ENCODE measurements at places on chromosomes 13 and 19.

DNA sequence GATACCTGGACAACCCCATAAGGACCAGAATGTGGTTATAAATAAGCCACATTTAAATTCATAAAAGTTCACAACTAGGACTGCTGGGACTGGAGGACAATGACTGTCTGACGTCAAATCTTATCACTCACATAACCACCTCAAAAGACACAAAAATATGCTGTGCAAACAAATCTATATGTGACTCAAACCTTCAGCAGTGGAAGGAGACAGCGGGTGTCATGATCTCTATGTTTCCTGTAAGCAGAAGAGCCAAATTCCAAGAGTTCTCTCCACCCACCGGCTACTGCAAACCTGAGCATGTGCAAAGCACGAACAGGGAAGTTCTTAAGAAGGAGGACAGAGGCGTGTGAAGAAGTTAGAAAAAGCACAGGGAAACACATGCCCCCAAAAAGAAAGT is 113.2 kb downstream of the MYCBP2 start:
- H3K27me3 ChIP-seq: no peaks in the 10 kb centered on the region
- no peak overlapping the region for H3K4me3 ChIP-seq
- H3K27ac ChIP-seq: peak overlapping the region; percentile 48

DNA sequence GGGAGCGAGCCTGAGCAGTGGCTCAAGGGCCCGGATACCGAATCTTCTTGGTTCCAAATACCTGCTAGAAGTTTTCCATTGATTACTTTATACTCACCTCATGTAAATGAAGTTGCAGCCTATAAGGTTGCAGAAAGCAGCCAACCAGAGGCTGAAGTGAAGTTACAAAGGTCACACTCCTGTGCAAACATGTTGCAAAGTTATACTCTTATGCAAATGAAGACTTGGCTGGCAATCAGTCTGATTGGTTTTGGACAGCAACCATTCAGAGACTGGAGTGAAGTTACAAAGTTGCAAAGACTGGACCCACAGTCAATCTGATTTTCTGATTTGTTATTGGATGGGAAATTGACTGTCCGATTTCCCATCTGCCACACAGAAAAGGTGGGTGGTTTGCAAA is 152.5 kb downstream of the GGACT start:
- no peak for DNase-seq
- H3K4me3 ChIP-seq: no peak overlapping the region
- no peaks in the 10 kb centered on the region for H3K27me3 ChIP-seq
- no peak overlapping the region for H3K27ac ChIP-seq
- H3K4me1 ChIP-seq: peaks cover 11% of the 10 kb centered on the region
- H3K36me3 ChIP-seq: peaks cover 19% of the 10 kb centered on the region

- H3K27ac ChIP-seq: no peak overlapping the region
- peaks cover 11% of the 10 kb centered on the region for H3K27me3 ChIP-seq
- peaks cover 4% of the 10 kb centered on the region for H3K36me3 ChIP-seq
These were observed 25.6 kb upstream of the ZNF91 start for GRCh38 chr19:23420824-23421223.

DNA sequence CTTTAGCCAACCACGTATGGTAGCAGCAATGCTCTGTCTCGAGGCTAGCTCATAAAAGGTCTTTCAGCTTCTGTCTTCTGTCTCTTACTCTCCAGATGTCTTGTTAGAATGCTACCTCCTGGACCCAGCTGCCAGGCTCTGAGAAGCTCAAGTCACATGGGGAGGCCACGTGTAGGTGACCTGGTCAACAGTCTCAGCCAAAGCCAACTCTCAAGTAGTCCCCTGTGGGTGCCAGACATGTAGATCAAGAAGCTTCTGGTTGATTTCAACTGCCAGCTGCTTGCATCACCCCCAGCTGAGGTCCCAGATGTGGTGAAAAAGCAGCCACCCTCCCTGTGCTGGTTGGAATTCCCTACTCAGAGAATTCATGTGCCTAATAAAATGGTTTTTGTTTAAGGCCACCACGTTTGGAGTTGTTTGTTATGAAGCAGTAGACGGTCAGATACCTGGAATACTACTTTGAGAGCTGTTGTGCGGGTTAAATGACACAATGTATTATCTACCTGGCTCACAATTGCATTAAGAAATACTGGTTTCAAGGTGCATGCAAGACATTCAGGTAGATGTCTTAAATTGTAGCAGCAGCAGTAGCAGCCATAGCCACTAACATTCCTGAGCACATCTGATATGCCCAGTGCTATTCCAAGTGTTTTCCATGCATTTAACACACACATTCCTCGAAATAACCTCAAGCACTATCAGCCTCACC is 131.0 kb upstream of the RFC3 start:
- no peaks in the 10 kb centered on the region for H3K27me3 ChIP-seq
- H3K4me3 ChIP-seq: no peak overlapping the region
- no peak overlapping the region for H3K27ac ChIP-seq
- DNase-seq: no peak
- H3K36me3 ChIP-seq: no peaks in the 10 kb centered on the region

DNA sequence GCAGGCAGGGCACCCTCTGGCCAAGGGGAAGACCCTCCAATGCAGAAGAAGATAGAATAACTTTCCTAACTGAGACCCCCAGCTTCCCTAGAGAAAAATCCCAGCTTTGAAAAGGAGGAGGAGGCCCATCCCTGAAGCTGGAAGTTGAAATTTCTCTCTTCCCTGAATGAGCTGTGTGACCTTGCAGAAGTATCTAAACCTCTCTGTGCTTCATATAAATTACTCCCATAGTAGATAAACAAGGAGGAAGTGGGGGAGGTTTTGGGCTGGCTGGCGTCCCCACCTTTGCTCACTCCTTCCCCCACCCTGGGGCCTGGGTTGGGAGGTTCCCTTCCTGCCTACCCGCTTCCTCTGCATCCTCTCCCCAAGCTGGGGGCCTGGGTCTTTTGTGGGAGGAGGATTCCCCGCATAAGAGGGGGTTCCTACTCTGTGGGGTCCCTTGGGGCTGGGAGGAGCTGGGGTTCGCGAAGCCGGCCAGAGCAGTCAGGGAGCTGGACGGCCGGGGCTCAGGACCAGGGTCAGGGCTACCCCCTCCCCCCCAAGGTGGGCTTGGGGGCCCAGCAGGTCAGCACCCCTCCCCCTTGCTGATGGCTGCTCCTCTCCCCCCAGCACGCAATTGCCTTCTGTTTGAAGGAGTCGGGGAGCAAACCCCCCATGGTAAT is 11.7 kb downstream of the CAMSAP3 start:
- no peaks in the 10 kb centered on the region for H3K4me1 ChIP-seq
- H3K27ac ChIP-seq: no peak overlapping the region
- peaks cover 3% of the 10 kb centered on the region for H3K27me3 ChIP-seq

GRCh38 chr13:23509781-23510543 is 60.2 kb upstream of the TNFRSF19 start:
- H3K4me3 ChIP-seq: no peak overlapping the region
- H3K27ac ChIP-seq: no peak overlapping the region
- DNase-seq: no peak
- no peaks in the 10 kb centered on the region for H3K4me1 ChIP-seq

- peaks cover 5% of the 10 kb centered on the region for H3K27me3 ChIP-seq
- H3K36me3 ChIP-seq: no peaks in the 10 kb centered on the region
- DNase-seq: no peak
These were observed 42.6 kb upstream of the AMER2 start for GRCh38 chr13:25214491-25215252.

DNA sequence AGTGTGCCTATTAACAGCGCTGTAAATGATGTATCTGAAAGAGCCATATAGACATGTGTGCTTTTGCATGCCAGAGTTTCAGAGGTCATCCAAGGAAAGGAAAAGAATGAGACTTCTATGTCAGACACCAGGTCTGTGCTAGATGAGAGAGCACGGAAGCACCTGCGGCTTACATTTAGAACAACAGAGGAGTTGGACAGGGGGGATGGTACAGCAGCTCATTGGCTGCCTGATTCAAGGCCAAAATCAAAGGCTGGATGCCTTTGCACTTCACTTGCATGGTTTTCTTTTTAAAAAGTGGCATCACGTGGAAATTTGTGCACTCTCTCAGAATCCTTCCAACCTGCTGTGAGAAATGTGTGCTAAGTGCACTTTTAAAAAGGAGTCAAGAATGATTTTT is 32.8 kb upstream of the AMER2 start:
- no peak for DNase-seq
- H3K4me3 ChIP-seq: no peak overlapping the region
- no peak overlapping the region for H3K27ac ChIP-seq
- H3K27me3 ChIP-seq: peaks cover 18% of the 10 kb centered on the region

- H3K4me3 ChIP-seq: no peak overlapping the region
- H3K27me3 ChIP-seq: no peaks in the 10 kb centered on the region
- peak overlapping the region; percentile 37 for H3K27ac ChIP-seq
- no peak for DNase-seq
- peaks cover 8% of the 10 kb centered on the region for H3K36me3 ChIP-seq
These were observed 13.2 kb downstream of the CLEC4G start for GRCh38 chr19:7718668-7719067.
